ENCODE measurements at places on chromosomes 11 and 22.

DNA sequence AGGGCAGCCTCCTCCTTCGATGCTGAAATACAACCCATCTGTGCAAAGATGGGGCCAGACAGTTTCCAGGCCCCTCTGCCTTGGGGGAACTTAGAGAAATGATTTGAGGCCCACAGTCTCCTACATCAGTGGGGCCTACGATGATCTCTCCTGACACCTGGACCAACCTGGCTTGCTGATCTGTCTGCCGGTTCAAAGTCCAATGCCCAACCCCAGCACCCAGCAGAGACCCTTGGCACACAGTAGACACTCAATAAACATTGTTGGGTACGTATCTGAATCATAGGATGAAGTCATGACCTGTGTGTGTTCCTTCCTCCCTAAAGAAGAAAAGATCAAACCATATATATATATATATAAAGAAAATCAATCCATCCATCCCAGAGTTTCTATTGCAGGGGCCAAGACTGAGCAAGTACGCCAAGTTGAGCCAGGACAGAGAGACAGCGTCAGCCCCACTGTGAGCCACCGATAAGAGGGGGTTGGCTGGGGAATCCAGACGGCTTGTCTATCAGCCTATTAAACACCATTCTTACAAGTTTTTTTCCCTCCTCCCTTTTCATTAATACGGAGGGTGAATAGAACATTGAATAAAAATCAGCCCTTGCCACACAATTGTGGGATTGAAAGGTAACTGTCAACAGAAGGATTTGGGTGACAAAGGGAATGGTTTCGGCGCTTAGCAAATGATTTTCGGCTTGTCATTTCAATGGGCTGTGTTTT lies 244.1 kb downstream of the MN1 start:
- DNase-seq = no peak

GRCh38 chr22:48574776-48575617 lies 1252.7 kb downstream of the BRD1 start:
- no peak for DNase-seq

GRCh38 chr22:30252411-30253204 lies 6.0 kb upstream of the LIF start:
- DNase-seq = no peak

DNA sequence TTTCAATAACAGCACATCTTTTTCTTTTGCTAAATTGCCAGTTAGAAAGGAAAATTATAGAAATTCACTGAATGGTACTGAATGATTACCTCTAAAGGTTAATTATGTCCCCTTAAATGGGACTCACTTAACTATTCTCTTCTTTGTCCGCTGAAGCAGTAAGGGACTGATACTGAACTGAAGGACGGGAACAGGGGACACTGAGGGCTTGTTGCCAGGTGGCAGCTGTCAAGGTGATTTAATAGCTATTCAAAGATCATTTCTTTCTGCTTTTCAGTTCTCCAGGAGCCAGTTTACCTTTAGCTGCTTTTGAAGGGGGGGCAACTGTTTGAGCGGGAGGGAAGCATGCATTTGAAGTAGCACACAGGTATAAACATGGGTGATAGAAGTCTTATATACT lies 325.4 kb upstream of the CCDC90B start:
- DNase-seq = no peak

GRCh38 chr11:72848846-72849466 lies 34.7 kb downstream of the ATG16L2 start:
- DNase-seq = no peak

- DNase-seq = no peak
These were observed 11.5 kb upstream of the RPS3 start for GRCh38 chr11:75387736-75388294.

DNA sequence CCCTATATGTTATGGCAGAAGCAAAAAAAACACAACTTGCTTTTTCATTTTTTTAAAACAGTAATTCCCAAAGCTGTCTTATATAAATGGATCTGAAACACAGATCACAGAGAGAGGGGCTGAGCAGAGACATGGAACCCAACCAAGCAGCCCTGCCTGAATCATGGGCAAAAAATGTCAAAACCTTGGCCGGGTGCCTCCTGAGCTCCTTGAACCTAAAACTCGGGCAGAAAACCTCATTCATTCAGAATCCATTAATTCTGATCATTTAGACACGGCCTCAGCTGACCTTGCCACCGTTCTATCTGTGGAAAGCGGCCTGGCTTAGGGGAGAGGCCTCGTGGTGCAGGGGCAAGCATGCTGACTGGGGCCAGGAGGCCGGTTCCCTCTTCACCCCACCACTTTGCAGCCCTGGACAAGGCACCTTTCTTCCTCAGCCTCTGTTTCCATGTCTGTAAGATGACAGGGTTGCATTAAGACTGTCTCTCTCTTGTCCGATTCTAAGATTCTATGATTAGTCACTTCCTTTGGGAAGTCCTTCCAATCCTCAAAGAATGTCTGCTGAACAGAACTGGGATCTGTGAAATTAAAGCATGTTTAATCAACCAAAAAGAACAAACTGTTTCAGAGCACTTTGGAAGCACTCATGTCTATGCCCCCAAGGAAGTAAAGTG lies 26.0 kb downstream of the TENM4 start:
- no peak for DNase-seq

- no peak for DNase-seq
These were observed 704.1 kb upstream of the CCDC179 start for GRCh38 chr11:23564370-23564769.

GRCh38 chr11:6040874-6041273 lies 10.3 kb upstream of the OR56A1 start:
- no peak for DNase-seq

DNA sequence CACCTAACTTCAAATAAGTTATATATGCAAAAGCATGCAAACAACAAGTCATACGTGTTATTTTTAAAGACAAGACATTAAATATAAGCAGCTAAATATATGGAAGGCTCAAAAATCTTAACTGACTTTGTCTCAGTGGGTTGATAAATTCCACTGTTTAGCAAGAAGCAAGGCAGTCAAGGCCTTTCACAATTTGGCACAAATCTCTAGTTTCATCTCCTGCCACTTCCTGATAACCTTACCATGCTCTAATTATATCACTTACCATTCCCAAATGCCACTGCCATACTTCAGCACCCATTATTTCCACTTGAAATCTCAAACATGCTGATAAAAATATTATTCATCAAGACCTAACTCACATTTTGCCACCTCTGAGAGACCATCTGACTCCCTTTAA lies 24.8 kb downstream of the DCUN1D5 start:
- no peak for DNase-seq

DNA sequence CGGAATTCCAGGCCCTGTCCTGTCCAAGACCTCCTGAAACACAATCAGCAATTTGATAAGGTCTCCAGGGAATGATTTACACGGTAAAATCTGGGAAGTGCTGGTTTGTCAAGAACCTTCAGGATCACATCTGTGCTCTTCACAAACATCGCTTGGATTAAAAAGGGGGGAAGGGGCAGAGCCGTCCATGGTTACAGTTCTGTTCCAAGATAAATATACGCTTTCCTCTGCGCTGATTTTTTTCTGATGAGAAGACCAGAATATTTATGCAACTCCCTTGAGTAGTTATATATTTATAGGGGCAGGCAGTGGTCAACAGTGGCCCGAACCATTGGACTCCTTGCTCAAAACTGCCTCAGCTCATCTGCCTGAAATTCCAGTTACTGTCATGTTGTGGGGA lies 9.2 kb upstream of the APOL5 start:
- no peak for DNase-seq

DNA sequence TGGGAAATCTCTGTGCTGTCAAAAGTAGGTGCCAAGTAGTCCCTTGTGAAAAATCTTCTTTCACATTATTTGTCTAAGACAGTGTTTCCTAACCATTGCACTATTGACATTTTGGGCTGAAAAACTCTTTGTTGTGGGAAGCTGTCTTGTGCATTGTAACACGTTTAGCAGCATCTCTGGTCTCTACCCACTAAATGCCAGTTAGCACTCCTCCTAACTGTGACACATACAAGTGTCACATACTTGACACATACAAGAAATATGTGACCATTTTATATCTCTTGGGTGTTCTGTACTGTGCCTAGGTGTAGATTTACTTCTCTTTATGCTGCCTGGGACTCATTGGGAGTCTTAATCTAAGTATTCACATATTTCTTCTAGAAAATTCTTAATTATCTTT lies 57.8 kb downstream of the NXPE1 start:
- DNase-seq = no peak

GRCh38 chr11:119376197-119376847 lies 5.2 kb downstream of the USP2 start:
- DNase-seq = peak; percentile 95

GRCh38 chr22:36806835-36807234 lies 10.0 kb downstream of the PVALB start:
- no peak for DNase-seq

- DNase-seq = no peak
These were observed 11.2 kb downstream of the PEX26 start for GRCh38 chr22:18088825-18089568.

DNA sequence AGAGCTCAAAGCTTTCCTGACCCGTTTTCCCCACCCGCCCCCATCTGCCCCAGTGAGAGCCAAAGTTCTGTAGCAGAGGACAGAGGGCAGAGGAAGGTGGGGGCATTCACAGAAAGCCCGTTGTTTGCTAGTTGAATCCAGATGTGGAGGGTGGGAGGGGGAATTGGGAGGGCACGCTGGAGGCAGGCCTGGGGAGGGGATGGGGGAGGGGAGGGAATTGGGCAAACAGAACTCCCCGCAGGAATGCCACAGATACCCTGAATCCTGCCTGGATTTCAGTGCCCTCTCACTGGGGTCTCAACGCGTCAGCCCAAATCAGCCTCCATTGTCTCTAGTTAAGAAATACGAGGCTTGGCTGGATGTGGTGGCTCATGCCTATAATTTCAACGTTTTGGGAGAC lies 12.9 kb upstream of the OAF start:
- DNase-seq = no peak

GRCh38 chr11:8784954-8785353 lies 102.4 kb downstream of the RPL27A start:
- DNase-seq = no peak

- no peak for DNase-seq
These were observed 2.3 kb downstream of the MALAT1 start for GRCh38 chr11:65501186-65501471.

GRCh38 chr11:114197799-114198500 lies 98.2 kb upstream of the NNMT start:
- no peak for DNase-seq

DNA sequence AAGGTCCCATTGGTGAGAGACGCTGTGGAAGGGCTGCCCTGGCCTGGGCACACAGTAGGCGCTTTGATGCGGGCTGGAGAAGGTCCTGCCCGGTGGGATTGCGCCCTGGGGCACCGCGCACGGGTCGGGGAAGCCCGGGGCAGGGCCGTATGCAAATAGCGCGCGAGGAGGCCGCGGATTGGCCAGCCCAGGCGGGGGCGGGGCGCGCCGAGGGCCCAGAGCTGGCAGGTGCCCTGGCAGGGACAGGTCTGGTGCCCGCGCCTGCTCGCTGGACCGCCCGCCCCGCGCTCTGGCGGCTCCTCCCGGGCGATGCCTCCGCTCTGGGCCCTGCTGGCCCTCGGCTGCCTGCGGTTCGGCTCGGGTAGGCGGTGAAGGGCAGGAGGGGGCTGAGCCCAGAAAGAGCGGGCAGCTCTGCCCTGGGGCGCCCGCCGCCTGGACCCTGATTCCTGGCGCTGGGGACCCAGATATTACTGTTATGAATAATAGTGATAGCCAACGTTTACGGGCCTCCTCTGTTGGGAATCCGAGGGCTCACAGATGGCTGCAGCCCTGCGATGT lies at the start of gene UPK3A:
Gene UPK3A (plus strand): TSS at position 245 of the 558 bp plus-strand sequence. CDS start 65 bp downstream, at position 310.
- DNase-seq = no peak

GRCh38 chr22:38314933-38315822 lies 2.1 kb downstream of the CSNK1E start:
- no peak for DNase-seq

GRCh38 chr11:113105592-113105991 lies 144.4 kb downstream of the NCAM1 start:
- DNase-seq = no peak

DNA sequence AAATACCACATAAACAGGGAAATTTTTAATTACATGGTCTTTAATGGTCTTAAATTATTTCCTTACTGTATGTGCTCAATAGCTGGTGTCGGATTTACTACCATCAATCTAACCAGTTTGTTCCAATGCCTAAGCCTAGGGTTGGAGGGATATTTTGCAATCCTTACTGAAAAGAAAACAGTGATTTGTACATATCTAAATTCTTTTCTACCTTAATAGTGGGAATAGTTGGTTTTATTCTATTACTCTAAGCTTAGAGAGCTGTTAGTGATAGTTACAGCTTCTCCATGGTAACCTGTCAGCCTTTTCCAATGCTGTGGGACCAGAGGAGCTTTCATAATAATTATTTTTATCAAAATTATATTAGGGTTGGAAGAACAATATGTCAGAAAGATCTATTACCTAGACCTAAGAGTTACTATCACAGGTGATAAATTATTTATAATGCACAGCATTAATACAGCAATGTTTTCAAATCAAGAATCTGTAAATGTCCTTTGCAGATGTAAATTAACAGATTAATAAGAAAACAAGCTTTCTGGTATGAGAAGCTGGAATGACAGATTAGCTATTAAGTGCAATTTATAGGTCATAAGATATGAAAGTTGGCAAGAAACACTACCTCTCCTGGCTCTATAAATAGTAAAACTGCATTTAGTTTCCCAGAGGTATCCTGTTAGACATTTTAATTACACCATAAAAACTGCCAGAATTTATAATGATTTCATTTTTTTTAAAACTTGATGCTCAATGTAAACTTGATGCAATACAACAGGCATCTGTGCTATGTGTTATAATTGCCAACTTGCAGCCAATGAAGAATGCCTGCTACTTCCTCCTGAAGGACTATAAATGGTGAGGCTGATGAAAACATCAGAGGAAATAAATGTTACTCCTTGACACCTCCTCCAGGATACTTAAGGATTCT lies 262.0 kb upstream of the PITPNB start:
- DNase-seq = no peak

GRCh38 chr11:134464196-134464595 lies 52.2 kb upstream of the B3GAT1 start:
- DNase-seq = no peak

DNA sequence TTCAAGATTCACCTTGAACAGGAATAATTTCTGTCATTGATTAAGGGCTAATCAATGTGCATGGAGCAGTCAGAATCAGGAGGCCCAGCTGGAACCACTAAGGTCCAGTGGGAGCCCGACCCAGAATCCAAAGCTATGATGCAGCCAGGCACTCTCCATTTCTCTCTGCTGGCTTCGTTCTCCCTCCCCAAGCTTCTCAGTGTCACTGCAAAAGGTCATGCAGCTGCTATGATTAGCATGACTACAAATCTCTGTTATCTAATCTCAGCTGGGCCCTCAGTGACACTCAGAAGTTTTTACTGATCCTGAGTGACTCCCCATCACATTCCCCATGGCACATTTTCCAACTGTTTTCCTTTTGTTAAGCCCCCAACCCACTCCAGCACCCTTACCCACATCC lies 31.1 kb upstream of the PRSS23 start:
- DNase-seq = no peak

GRCh38 chr22:40605761-40606160 lies 30.8 kb downstream of the MRTFA start:
- DNase-seq = no peak

DNA sequence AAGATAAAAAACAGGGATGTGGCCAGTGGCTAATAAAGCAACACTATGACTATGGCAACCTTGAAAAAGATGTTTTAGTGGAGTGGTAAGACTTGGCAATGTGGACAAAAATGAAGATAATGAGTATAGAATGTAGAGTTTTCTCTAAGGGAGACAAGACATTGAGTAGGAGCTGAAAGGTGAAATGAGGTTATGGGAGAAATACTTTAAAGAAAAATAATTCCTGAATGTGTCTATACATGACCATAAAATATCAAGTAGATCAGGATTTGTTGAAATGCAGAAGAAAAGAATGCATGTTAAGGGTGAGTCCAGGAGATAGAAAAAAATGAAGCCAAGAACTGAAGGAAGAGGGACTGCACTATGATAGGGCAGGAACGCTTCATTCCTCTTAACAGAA lies 101.6 kb upstream of the CARD18 start:
- no peak for DNase-seq

All from vagina (tissue), 2 donors.